Lung microvascular endothelial cell (primary cell): ENCODE measurements at places on chromosomes 2 and 18. TPM values are rescaled to one million over a fixed set of nuclear protein-coding genes. Genes with fewer than 3 reads are reported as not detected.

Gene STAT4
- total RNA-seq, result 0.22 and 0.40 TPM in 2 replicates

Gene C1QL2
- not detected in 2 replicates for total RNA-seq

- no peak for DNase-seq
These were observed 164.3 kb downstream of the LTBP1 start for GRCh38 chr2:33111002-33111446.

Gene HOXD8
- 15.5 and 27.4 TPM in 2 replicates for total RNA-seq

Gene PLCL1
- total RNA-seq, result 0.20 and 1.7 TPM in 2 replicates

GRCh38 chr2:29615183-29615582 lies 306.2 kb downstream of the ALK start:
- DNase-seq, result no peak

- no peak for DNase-seq
These were observed 61.9 kb upstream of the IGFBP2 start for GRCh38 chr2:216571178-216571908.

DNA sequence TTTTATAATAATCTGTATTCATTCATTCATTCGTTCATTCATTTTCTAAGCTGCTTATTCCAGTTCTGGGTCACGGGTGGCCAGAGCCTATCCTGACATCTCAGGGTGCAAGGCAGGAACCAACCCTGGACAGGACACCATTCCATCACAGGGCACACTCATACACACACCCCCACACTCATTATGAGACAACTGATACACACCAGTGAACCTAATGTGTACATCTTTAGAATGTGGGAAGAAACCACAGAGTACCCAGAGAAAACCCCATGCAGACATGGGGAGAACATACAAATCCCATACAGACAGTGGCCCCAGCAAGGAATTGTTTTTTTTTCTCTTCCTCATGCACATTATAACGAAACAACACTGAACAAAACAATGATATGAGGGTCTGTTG lies 54.7 kb downstream of the RTN4 start:
- DNase-seq, result no peak

Gene SP9
- not detected in 2 replicates for total RNA-seq

Gene CYS1
- under 0.01 TPM in 1 of 2 replicates, not detected in the other for total RNA-seq

GRCh38 chr2:216645636-216645950 lies 12.4 kb downstream of the IGFBP2 start:
- DNase-seq, result no peak

GRCh38 chr18:13556502-13556901 lies 169.9 kb downstream of the FAM210A start:
- DNase-seq, result no peak

- no peak for DNase-seq
These were observed 504.0 kb downstream of the LRRTM4 start for GRCh38 chr2:77018219-77018618.

GRCh38 chr18:69177702-69178101 lies 223.0 kb upstream of the DOK6 start:
- no peak for DNase-seq

DNA sequence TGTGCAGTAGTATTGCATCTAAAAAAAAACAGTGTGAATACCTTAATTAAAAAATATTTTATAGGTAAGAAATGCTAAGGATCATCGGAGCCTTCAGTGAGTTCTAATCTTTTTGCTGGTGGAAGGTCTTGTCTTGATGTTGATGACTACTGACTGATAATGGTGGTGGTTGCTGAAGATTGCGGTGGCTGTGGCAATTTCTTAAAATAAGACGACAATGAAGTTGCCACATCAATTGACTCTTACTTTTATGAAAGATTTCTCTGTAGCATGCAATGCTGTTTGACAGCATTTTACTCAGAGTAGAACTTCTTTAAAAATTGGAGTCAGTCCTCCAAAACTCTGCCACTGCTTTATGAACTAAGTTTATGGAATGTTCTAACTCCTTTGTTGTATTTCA lies 36.2 kb downstream of the GLS start:
- DNase-seq, result no peak

- DNase-seq, result no peak
These were observed 1.5 kb downstream of the ABHD1 start for GRCh38 chr2:27125104-27125503.

- no peak for DNase-seq
These were observed 25.3 kb downstream of the RTP5 start for GRCh38 chr2:241894681-241895426.

DNA sequence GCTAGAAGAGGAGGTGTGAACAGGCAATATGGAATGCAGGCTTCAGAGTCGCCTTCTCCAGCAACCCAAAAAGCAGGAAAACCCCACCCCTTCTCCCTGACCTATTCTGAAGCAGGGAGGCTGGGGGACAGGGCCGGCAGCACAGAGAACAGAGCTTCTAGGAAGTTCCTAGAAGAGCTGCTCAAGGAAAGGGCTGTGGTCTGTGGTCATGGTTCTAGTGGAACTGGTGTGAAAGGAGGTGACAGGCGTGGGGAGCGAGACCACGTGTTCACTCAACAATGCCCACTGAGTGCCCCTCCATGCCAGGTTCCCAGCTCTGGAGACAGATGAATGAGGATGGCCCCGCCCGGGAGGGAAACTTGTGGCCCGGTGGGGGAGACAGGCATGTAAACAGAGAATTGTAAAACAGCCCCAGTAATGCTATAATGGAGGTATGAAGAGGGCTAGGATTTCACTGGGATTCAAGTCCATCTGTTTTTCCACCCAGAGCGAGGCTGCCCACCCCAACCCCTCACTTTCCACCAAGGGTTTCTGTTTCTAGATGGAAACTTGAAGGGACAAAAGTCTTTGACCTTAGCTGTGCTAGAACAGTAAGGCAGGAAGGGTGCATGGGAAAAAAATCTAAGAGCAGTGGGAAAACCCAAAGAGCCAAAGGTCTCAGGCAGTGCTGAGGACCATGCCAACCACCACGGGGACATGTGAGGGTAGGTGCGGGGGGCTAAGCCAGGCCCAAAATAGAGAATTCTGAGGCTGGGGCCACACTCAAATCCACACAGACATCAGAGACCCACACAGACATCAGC lies 71.8 kb downstream of the TNS1 start:
- DNase-seq, result no peak

GRCh38 chr2:78811955-78812610 lies 213.4 kb upstream of the REG3G start:
- DNase-seq, result no peak

DNA sequence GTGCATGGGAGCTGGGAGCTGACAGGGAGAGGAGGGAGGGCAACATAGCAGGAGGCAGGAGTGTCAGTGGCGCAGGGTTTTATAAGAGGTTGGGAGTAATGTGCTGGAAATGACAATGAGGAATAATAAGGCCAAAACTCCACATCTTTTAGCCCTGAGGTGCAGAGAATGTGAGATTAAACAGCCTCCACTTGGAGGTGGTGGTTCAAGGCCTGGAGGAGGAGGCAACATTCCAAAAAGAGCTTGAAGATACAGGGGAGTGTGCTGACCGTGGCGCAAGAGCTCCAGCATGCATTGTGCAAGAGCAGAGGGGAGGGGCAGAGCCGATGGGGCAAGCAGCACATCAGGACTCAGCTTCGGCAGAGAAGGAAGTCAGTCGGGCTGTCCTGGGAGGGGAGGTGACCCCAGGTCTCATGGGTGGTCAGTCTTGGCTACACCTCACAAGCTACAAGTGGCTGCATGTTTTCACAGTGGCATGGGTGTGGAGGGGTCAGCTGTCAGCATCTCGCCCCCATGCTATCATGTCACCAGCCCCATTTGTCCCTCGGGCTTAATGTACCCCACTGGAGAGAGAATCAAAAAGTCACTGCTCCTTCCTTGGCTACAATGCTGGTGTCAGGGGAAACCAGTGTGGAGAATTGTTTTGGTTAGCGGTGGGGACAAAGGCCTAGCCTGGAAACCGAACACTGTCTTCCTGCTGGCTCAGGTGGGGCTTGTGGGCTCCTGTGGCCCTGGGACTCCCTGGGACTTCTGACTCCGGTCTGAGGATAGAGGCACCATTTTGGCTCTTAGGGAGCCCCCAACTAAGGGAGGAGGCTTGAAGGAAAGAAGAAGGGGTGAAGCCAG lies 208.0 kb downstream of the ZFP36L2 start:
- no peak for DNase-seq

Gene AQP12B
- total RNA-seq, result not detected in 2 replicates

- DNase-seq, result no peak
These were observed 149.7 kb downstream of the LDLRAD4 start for GRCh38 chr18:13368080-13368813.

DNA sequence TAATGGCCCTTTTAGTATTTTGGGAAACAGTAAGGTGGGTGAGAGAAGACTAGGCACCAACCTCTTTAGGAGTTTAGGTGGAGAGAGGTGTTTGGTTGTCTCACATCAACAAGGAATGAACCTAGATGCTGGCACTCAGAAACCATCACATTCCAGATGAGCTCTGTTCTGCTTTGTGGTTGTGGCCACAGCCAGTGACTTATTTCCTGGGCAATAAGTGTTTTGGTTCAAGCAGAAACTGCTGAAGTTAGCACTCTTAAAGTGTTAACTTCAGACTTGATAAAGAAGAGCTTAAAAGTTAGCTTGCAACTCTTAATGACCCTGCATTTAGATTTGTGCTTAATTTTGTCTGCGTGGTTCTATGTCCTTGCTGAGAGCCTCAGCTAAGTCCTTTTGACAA lies 929.2 kb downstream of the SLC4A3 start:
- DNase-seq, result no peak

DNA sequence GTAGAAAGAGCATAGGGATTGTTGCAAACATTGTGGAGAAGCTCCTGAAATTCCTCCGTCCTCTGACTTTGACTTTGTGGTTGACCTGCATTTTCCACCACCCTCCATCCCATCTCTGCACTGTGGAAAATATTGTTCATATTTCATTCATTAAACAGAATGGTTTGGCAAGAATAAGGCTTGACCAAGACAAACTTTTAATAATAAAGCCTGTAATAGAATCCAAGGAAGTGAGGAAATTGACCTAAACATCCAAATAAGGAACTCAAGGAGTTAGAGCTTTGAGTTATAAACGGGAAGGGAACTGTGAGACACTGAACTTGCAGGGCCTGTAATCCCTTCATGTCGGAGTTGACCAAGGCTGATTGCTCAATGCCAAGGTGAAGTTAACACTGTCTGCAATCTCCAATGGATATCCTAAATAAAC lies 115.2 kb downstream of the GFPT1 start:
- DNase-seq, result peak; percentile 33

- no peak for DNase-seq
These were observed 93.0 kb upstream of the MCFD2 start for GRCh38 chr2:47008381-47009252.

GRCh38 chr2:109720380-109721106 lies 73.6 kb upstream of the RGPD5 start:
- DNase-seq, result no peak

GRCh38 chr2:95012881-95013550 lies 12.5 kb upstream of the MAL start:
- DNase-seq, result no peak

GRCh38 chr2:74499267-74499939 lies at the start of gene LBX2:
Gene LBX2 (minus strand): TSS chr2:74499603. CDS start chr2:74499537, 66 bp downstream.
- DNase-seq, result peak; percentile 18

- DNase-seq, result no peak
These were observed 89.2 kb downstream of the DOCK10 start for GRCh38 chr2:224952936-224953657.

- DNase-seq, result no peak
These were observed 27.5 kb upstream of the ACVR1 start for GRCh38 chr2:157903626-157904025.

Gene ZNF397
- 4.6 and 10.3 TPM in 2 replicates for total RNA-seq

DNA sequence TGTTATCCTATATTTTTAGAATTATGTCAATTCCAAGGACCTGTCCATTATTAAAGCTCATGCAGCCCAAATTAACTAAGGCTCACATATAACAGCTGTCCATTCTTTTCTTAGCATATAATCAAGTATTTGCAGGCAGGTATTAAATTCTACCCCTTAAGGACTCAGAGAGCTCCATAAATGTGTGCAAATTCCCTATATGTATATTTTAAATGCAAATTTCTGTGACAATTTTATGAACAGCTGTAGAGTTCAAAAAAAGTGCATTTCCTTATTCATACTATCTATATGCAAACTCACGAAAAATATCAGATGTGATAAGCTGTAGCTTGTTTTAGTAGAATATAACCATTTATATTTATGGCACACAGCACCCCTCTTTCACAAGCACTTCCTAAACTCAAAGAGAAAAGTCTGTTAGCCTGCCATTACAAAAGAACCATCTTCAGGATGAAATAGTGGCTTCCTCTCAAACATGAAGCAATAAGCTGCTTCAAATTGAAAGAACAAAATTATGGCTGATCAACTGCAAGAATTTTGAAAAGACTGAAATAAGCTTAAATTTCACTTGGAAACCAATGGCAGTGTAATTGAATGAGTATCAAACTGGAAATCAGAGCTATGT lies 155.0 kb upstream of the REG3G start:
- DNase-seq, result no peak

DNA sequence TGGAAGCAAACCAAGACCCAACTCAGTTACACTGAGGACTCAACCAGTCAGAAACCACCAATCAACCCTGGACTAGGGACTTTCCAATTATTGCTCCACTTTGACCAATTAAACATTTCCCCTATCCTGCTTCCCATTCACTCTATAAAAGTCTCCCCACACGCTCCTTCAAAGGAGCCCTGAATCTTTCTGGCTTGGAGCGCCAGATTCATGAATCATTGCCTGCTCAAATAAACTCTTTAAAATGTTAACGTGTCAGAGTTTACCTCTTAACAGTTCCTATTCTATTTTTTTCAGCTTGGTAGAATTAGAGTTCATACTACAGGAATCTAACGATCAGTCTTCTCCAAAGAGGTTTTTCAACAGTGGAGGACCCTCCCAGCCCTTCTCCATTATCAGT lies 20.7 kb upstream of the SULT1C2 start:
- DNase-seq, result peak; percentile 22

DNA sequence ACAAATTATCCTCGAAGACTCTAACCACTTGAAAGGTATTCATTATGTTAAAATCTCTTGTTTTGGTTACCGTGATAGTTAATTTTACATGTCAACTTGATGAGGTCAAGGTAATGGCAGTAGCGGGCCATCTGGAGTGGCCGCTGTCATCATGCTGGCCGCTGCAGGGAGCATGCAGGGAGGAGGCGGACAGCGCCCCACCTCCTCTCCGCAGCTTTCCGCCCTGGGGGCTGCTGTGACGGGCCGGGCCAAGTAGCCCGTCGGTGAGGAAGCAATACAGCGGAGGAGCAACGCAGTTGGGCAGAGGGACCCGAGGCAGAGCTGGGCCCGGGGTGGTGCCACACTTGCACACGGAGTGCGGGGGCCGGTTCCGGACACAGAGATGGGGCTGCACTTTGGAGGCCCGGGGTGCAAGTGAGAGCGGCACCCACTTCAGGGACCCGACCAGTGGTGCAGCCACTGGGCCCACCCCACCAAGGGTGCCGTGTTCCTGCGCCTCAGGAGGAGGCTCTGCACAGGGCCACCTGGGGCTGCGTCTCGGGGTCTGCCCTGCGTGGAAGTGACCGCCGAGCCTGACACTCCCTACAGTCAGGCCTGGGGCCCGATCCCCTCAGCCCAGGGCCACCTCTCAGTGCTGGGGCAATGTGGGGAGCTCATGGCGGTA lies 452.4 kb downstream of the LRATD1 start:
- DNase-seq, result no peak

Gene UGT1A8
- not detected in 2 replicates for total RNA-seq

Gene SERPINB4
- total RNA-seq, result not detected in 2 replicates

Gene PTPRN
- total RNA-seq, result not detected in 2 replicates

DNA sequence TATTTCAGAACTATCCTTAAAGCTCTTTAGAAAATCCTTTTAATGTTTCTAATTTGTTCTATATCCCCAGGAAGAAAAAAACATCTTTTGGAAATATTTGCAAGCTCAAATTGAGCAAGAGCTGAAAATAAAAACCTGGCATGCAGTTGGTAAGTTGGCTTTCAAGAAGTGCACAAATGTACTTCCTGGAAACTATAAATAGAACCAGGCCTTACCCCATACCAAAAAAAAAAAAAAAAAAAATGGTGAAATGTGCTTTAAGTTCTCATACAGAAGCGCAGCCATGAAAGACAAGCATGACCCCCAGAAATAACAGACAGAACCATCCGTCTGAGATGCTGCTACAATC lies 178.5 kb downstream of the HDAC4 start:
- no peak for DNase-seq
